Stomach (tissue), 19 donors: ENCODE measurements at places on chromosomes 3 and 15. TPM values are rescaled to one million over a fixed set of nuclear protein-coding genes. Genes with fewer than 3 reads are reported as not detected.

- DNase-seq = no peak
These were observed 94.0 kb upstream of the UMPS start for GRCh38 chr3:124636101-124636862.

- no peak for DNase-seq
These were observed 95.5 kb upstream of the CHRNA7 start for GRCh38 chr15:31934821-31935220.

- DNase-seq = no peak
These were observed 21.3 kb downstream of the ITGA11 start for GRCh38 chr15:68410466-68411342.

- DNase-seq = no peak
These were observed 8.7 kb downstream of the P2RY14 start for GRCh38 chr3:151269631-151270030.

DNA sequence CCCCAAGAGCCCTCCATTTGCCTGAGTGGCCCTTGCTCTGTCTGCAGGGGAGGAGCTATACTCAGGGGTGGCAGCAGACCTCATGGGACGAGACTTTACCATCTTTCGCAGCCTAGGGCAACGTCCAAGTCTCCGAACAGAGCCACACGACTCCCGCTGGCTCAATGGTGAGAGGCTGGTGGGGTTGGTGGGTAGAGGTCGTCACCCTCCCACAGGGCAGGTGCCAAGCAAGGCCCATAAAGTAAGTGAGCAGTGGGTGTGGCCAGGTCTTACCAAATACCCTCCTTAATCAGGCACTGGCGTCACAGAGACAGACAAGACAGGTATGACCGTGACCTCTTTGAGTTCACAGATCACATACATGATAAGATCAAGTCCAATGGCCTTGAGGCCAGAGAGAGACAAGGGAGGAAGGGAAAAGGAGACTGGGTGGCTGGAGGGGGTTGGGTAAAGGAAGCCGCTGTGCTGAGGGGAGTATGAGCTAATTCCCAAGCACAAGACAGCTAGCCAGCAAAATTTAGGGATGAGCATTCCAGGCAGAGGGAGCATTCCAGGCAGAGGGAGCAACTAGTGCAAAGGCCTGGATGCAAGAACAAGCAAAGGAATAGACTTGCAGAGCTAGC, 2.5 kb downstream of the SEMA3B start:
- DNase-seq = no peak

DNA sequence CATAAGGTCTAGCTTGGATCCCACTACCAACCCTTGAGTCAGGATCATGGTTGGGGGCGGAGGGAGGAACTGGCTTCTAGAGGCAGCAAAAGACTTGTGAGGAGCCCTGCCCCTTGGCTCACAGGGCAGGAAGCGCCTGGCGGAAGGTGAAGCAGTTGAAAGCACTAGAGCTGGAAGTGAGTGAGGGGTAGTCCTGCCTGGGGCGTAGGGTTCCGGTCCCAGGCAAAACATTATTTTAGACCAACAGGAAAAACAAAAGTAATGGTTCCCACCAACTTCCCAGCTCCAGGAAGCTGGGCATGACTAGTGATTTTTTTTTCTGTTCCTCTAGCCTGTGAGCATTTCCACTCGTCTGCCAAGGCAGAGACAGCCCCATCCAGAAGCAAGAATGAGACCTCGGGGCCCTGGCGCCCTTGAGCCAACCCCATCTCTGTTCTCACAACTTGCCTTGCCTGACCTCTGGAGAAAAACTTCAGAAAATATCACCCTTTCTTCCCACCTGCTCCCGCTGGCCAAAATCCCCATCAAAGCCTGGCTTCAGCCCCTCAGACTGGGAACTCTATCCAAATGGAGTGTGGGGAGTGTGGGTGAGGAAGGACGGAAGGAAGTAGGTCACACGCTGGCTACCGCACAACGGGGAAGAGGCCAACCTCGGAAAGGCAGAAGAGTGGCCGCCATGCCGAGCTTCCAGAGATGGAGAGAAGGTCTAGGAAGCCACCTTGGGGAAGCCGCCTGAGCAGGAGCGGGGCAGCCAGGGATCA, 57.5 kb downstream of the RBPMS2 start:
- peak; percentile 47 for DNase-seq

- no peak for DNase-seq
These were observed 25.9 kb downstream of the PLD1 start for GRCh38 chr3:171784387-171784786.

DNA sequence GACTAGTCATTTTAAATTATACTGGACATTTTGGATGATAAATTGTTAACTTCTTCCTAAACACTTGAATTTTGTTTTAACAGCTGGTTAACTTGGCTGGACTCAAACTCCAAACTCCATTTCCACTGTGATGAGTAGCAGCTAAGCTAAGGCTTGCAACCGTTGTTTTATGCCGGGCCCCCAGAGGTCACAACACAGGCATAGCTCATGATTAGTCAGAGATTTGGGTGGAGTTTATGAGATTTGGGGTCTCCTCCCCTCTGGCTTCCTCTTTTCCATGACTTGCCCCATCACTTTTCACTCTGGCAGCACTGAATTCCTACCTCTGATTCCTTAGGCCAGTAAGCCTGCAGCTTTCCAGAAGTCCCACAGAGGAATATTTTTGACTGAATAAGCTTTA, 12.8 kb downstream of the THAP10 start:
- DNase-seq = peak; percentile 34

DNA sequence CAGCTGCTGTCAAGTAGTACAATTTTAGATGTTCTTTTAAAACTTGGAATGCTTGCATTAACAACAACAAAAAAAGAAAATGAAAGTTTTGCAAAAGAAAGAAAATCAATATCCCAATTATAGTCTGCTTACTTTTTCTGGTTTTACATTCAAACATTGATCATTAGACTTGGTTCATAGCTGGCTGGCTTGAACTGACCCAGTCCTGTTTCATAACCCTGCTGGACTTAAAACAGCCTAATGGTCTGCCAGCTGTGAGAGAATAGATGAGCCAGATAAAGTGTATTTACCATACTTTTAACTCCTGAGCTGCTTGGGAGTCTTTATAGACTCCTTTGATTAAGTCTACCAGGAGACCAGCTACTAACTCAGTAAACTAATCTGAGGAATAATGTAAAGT, 59.2 kb downstream of the PIAS1 start:
- peak; percentile 35 for DNase-seq

DNA sequence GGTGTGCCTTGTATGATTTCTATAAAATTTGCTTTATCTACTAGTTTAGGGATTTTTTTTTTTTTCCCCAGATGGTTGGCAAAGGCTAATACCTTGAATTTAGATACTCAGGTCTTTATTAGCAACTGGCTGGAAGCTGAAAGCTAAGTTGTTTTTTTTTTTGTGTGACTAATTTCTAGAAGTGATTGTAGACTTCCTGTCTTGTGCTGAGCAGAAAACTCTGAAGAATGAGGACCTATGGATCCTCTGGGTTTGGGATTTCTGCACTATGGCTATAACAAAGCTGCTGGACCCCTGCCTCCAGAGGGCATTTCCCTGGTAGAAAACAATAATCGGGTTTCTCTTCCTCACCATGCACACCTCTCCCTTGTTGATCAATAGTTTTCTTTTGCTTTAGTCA, 10.0 kb downstream of the ARIH2 start:
- no peak for DNase-seq

DNA sequence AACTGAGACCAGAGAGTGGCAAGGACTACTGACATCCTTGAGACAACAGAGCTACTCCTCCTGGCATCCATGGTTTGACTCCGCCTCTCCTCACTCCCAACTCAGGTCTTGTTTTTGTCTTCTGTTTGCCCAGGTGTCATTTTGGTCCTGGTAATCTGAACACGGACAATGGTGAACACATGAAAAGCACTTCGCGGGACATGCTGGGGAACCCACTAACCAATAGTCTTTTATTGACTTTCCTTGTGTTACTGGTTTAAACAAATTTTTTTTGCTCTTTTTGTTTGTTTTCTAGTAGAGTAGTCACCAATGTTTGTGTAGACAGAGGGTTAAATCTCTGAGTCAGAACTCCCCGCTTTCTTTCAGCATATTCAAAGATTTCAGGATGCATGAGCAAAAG, 38.4 kb downstream of the LARP6 start:
- no peak for DNase-seq

DNA sequence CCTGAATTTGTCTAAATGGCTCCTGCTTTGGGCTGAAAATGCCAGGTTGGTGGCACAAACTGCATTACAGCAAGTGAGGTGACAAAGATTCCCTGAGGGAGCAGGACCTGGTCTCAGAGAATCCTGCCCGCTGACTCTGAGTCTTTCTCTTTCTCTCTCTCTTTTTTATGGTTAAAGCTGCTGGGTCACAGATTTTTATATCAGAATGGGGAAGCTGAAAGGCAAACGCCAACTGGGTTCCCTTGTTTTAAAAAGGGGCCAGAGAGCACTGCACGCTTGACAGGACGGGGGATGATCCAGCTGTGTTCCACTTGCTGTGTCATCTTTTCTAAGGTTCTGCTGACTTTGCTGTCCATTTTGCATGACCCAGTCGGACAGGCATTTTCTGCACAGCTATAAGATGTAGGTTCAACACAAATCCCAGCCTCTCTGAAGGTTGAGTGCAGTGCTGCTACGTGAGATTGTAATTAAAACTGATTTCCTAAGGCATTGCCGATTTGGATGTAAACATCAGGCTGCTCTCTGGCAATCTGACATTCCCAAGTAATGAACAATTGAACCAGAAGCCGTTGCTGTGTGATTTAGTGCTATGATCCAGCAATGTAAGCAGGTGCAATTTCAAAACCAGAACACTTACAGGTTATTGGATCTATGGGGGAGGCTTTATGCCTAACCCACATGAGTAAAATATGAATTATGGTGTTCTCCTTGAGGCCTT, 25.8 kb downstream of the ARHGEF3 start:
- DNase-seq = no peak

DNA sequence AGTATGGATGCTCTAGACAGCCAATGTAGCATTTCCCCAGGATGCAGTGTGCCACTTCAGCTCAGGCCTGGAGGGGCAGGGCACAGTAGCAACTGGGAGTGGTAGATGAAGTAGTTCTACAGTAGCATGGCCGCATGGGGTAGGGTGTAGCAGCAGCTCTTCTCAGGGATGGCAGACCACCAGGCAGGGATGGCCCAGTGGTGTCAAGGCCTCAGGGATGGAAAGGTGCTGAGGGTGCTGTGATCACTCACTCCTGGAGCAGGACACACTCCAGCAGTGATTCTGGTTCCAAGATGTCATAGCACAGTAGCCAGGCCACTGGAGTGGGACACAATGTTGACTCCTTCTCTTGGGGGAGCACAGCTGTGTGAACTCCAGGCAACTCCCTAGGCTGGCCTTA, 210.9 kb upstream of the LYSMD4 start:
- no peak for DNase-seq

Gene CLSTN2
- total RNA-seq = 2.0 TPM

Gene TEX9
- total RNA-seq = 20.0 TPM

Gene FEZF2
- total RNA-seq = not detected

Gene CALML4
- 12.8 TPM for total RNA-seq

Gene TSPAN3
- total RNA-seq = 390 TPM

Gene VWA5B2
- total RNA-seq = 16.5 TPM

Gene MESP2
- total RNA-seq = not detected

Gene PLA2G4D
- total RNA-seq = not detected
